ENCODE measurements at places on chromosomes 5 and 9. TPM values are rescaled to one million over a fixed set of nuclear protein-coding genes. Genes with fewer than 3 reads are reported as not detected.

The SYK gene
- not detected for total RNA-seq

The ENDOG gene
- total RNA-seq = 22.7 TPM

The ATG12 gene
- 54.0 TPM for total RNA-seq

The WNT8A gene
- total RNA-seq = not detected

The ROPN1L gene
- total RNA-seq = 1.1 TPM

The CCL21 gene
- not detected for total RNA-seq

The C9orf40 gene
- total RNA-seq = 7.7 TPM

The GHR gene
- 11.8 TPM for total RNA-seq

The DEPDC1B gene
- 11.3 TPM for total RNA-seq

The INSL6 gene
- total RNA-seq = not detected

The GKAP1 gene
- not detected for total RNA-seq

The BTNL9 gene
- not detected for total RNA-seq

The FGF10 gene
- total RNA-seq = under 0.01 TPM

The RANBP17 gene
- total RNA-seq = 2.3 TPM

The PNPLA7 gene
- 0.98 TPM for total RNA-seq

The OR1J2 gene
- 0.20 TPM for total RNA-seq

The DIPK1B gene
- under 0.01 TPM for total RNA-seq

The SPATA31E1 gene
- total RNA-seq = 0.59 TPM

The LRRC19 gene
- not detected for total RNA-seq

The RIMOC1 gene
- total RNA-seq = 23.9 TPM

The CMYA5 gene
- 0.59 TPM for total RNA-seq

The FOXB2 gene
- not detected for total RNA-seq

The WASHC1 gene
- total RNA-seq = 5.1 TPM

The SERF1A gene
- 4.4 TPM for total RNA-seq

The TMEM215 gene
- total RNA-seq = not detected

The OR1L1 gene
- not detected for total RNA-seq

The EQTN gene
- total RNA-seq = not detected

The PCDHB16 gene
- 0.20 TPM for total RNA-seq

The SPATA31A3 gene
- not detected for total RNA-seq

The GPR21 gene
- 0.73 TPM for total RNA-seq

The LCN2 gene
- not detected for total RNA-seq

The CER1 gene
- not detected for total RNA-seq

The GABRB2 gene
- not detected for total RNA-seq

The PCDHGB4 gene
- total RNA-seq = 5.9 TPM

The MVB12B gene
- 1.2 TPM for total RNA-seq

The ERP44 gene
- 13.7 TPM for total RNA-seq

The IFNA2 gene
- not detected for total RNA-seq

The SPINK1 gene
- total RNA-seq = not detected

The GNE gene
- 28.3 TPM for total RNA-seq

The ICE1 gene
- total RNA-seq = 38.3 TPM

The RLN2 gene
- not detected for total RNA-seq

The SLC34A3 gene
- not detected for total RNA-seq
